ENCODE measurements at places on chromosomes 4 and X.

- no peak for DNase-seq
Measured at GRCh38 chr4:86431543-86432116, 71.8 kb upstream of the MAPK10 start.

GRCh38 chr4:185280608-185281007, 71.2 kb downstream of the SNX25 start:
- DNase-seq = no peak

DNA sequence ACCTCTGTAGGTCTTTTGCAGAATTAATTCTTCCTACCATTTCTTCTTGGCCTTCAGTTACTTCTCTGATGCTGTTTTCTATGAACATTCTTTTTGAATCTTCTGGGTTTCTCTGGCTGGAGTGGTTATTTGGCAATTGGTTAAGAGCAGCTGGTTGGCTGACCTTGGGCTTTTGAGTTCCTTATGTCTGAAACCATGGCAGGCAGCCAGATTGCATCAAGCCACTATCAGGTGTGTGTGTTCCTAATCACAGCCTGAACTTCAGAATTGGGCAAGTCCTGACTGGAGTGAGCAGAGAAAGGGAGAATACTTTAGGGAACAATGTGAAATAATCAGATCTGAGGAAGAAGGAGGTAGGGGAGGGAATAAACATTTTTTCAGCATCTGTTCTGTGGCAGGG, 90.2 kb downstream of the ARHGAP10 start:
- DNase-seq = no peak

- DNase-seq = no peak
Measured at GRCh38 chrX:117743469-117744251, 372.9 kb downstream of the KLHL13 start.

DNA sequence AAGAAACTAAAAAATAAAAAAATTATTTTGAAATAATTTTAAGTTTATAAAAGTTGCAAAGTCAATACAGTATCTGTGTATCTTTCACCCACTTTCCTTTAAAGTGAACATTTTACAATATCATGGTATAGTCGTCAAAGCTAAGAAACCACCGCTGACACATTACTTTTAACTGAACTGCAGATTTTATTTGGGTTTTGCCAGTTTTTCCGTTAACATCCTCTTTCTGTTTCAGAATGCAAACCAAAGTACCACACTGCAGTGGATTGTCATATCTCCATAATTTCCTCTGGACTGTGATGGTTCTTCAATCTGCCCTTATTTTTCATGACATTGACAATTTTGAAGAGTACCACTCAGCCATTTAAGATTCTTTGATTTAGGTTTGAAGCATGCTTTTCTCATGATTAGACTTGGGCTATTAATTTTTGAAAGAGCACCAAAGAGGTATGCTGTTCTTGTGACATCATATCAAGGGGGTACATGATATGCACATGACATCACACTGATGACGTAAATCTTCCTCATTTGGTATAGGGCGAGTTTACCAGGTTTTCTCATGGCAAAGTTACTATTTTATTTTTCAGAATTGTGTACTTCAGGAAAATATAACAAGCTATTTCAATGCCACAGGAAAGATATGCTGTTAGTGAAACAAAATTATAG, 3.6 kb upstream of the CXCL1 start:
- no peak for DNase-seq

- DNase-seq = no peak
Measured at GRCh38 chr4:186030399-186030775, 38.6 kb upstream of the TLR3 start.

All from GM04503 (cell line).